ENCODE measurements at places on chromosomes 1 and 21.

- DNase-seq: no peak
Measured at GRCh38 chr1:85118751-85119150, 70.5 kb upstream of the MCOLN3 start.

DNA sequence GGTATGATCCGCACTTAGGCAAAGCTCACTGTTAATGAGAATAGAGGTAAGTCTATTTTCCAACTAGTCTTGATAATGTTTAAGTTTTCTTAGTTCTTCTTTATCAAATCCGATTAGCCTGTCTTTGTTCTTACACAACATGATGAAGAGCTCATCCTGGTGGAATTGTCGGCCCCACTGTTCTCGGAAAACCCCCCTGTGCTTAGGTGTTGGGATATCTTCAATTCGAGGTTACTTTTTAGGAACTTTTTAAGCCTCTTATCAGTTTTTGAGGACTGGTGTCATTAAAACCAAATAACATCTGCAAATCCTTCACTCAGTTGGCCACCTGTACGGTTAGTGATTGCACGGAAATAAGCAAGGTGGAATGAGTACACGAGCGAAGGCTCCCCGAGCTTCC lies 60.7 kb upstream of the KIF26B start:
- DNase-seq: no peak

- no peak for DNase-seq
Measured at GRCh38 chr1:14980621-14981218, 172.8 kb upstream of the TMEM51 start.

- no peak for DNase-seq
Measured at GRCh38 chr1:2481885-2482284, 5.8 kb downstream of the PLCH2 start.

DNA sequence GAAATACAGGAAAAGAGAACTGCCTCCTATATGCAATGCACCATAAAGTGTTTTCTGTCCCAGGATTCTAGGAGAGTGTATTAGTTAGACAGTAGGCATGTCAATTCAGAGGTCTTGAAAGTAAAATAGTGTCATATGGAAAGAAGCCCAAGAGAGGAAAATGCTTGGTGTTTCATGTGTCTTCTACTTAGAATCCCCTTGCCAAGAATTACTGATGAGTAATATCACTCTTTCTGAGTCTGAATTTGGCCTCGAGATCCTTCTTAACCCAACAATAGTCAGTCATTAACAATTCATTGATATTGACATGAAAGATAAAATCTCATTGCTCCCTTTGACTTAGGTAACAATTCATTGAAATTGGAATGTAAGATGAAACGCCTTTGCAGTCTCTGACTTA lies 972.2 kb downstream of the TTLL7 start:
- DNase-seq: no peak

DNA sequence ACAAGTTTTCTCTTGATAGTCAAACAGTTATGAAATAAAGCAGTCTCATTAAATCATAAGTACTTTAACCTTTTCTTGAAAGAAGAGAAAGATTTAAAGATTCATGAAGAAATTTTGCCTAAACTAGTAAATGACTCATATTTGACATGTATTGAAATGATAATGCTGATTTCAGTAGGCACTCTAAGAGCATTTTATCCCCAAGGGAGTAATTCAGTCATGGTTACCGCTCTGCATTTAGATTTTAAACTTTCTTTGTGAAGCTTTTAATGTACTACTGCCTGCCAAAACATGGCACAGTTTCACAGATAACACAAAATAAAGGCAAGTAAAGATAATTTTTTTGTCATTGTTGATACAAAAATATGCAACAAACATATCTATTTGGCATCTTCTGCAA lies 6.8 kb downstream of the USH2A start:
- no peak for DNase-seq

- DNase-seq: no peak
Measured at GRCh38 chr1:5519366-5520135, 472.7 kb downstream of the NPHP4 start.

DNA sequence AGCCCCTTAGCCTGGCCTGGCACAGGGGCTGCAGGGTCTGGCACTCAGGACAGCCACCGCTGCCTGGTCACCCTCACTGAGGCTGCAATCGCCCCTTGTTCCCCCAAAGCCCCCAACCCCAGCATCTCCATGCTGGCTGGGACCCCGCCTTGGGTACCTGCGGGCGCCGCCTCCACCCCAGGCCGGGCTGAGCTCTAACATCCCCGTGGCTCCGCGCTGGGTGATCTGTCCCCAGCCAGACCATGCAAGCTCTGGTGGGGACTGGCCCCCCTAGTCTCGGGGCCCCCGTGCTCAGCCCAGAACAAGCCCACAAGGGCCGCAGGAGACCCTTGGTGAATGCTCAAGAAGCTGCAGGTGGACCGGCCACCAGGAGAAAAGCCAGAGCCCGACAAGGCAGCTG lies 62.4 kb downstream of the MEGF6 start:
- no peak for DNase-seq

GRCh38 chr1:201013991-201014815 lies 9.3 kb downstream of the KIF21B start:
- no peak for DNase-seq

DNA sequence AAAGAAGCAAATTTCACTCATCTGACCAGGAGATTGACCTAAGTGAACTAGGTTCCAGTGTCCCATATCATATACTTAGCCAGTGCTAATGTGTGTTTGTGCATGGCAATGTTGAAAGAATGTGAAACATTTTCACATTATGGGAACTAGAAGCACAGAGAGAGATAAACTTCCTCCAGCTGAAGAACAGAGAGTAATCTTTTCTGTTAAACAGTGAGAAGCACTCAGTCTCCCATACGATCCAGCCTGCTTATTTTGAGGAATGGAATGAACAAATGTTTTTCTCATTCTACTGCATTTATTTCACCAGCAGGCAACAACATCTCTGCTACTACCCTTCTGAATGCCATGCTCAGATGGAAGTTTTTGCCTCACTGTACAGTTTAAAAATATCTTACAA lies 170.5 kb downstream of the TTLL7 start:
- DNase-seq: no peak

GRCh38 chr21:28282833-28283232 lies 709.8 kb downstream of the LTN1 start:
- no peak for DNase-seq

- no peak for DNase-seq
Measured at GRCh38 chr1:226967665-226968064, 27.6 kb downstream of the COQ8A start.

GRCh38 chr21:43362321-43362791 lies 64.6 kb downstream of the SIK1 start:
- peak; percentile 56 for DNase-seq

DNA sequence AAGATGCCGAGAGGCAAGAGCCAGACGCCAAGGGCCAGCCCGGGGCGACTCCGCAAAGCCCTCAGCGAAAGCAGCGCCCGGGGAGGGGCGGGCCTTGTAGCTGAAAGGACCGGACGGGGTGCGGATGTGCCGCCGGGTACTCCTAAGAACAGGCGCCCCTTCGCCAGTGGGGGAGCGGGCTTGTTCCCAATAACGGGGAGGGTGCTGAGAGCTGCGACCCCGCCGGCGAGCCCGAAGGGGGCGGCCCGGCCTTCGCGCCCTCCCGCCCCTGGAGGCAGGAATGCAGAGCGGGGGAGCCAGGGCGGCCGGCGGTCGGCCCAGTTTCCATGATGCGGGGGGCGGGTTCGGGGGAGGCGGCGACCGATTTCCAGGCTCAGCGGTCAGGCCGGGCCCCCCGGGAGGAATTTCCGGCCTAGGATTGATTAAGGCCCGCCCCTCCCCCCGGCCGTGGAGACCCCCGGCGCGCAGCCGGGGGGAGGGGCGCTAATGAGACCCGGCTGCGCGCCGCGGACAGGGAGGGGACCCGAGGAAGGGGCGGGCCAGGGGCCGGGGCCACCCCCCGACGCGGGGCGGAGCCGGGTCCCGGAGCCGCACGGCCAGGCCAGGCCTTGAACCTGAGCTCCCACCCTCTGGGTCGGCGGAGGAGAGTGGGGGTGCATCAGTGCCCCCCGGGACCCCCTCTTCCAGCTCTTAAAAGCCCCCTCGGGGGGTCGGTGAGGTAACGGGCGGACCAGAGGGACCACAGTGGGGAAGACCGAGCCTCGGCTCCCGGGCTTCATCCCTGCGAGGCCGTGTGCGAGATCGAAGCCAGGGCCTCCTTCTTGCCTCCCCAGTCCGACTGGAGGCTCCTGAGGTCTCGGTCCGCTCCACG lies 898 bp upstream of the TMEM200B start:
- DNase-seq: peak; percentile 28

DNA sequence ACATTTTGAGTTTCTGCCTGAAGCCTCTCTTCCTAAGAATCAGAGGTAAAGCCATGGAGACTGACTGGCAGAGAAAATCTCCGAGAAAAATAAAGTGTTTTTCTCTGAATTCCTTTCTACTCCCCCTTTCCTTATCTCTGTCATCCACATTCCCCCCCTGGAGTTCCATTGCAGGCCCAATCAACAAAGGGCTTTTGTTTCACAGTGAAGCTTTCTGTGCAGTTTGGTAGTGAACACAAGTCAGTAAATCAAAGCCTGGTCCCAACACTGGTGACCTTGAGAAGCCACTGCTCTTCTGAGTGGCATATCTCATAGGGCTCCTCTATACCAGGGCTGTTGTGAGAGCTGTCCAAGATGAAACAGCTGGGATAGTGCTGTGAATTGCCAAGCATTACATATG lies 228.4 kb downstream of the SEC16B start:
- no peak for DNase-seq

DNA sequence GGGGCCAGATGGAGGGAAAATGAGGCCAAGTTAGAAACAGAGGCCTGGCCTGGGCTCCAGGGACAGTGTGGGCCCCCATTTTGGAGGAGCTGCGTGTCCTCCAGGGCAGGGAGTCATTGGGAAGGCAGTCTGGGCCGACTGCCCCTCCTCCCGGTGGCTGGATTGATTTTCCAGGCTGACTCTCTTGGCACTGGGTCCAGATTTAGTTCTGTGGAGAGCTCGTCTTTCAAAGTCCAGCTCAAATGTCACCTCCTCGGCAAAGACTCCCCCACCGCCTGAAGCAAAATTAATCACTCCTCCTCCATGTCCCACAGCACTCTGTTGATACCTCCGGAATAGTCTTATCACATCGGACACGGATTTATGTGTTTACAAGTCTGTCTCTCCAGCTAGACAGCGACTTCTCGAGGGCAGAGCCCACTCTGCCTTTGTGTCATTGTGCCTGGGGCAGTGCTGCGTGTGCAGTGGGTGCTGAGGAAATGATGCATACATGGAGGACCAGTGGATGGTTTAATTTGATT lies 175.1 kb downstream of the CAMTA1 start:
- no peak for DNase-seq

GRCh38 chr1:88655685-88656299 lies 28.3 kb upstream of the PKN2 start:
- DNase-seq: no peak

DNA sequence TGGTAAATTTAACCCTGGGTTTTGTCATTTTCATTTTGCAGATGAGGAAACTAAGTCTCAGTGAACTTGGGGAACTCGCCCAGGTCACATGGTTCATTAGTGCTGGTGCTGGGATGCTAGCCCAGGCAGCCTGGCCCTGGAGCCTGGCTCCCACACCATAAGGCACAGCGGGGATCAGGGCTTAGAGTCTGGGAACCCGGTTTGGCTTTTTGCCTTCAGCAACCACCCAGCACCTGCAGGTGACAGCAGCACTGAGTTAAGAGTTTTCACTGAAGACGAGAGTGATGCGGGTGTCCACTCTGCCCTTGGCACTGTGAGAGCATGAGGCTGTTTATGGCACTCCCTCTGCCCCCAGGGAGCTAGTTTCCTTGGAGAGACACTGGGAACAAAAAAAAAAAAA lies 18.4 kb upstream of the CD101 start:
- DNase-seq: no peak

DNA sequence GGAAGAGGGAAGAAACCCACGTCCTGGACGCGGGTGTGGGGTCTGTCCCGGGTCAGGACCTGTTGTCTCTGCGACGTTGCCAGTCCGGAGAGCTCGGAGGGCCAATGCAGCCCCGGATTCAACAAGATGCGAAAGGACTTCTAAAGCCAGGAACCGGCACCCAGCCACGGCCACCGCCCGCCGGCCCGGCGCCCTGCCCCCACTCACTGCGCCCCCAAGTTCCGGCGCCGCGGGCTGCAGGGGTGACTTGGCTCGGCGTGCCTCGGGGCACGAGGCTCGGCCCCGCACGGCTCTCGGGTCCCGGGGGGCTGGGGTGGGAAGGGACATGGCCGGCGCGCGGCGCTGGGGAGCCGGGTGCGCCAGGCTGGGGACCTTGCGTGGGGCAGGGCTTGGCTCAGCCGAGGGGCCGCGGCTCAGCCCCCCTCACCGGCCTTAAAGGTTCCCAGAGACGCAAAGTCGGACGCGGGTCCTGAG lies 51.8 kb upstream of the H6PD start:
- no peak for DNase-seq

- DNase-seq: no peak
Measured at GRCh38 chr1:62781841-62782543, 1.9 kb upstream of the ATG4C start.

DNA sequence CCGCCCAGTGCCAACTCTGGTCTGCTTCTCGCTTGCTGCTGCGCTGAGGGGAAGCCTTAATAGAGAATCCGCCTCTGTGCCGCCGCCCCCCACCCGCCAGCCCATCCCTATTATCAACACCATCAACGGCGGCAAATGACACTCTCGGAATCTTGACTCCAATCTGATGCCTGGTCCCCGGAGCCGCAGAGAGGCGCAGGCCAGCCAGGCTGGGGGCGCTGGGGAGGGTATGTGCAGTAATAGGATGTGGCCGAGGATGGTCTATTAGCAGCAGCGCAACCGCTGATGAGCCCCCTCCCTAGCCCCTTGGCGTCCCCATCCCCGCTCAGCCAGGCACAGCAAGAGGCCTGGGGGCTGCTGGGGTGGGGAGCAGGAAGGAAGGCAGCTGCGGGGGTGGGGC lies 15.1 kb upstream of the DMBX1 start:
- no peak for DNase-seq

DNA sequence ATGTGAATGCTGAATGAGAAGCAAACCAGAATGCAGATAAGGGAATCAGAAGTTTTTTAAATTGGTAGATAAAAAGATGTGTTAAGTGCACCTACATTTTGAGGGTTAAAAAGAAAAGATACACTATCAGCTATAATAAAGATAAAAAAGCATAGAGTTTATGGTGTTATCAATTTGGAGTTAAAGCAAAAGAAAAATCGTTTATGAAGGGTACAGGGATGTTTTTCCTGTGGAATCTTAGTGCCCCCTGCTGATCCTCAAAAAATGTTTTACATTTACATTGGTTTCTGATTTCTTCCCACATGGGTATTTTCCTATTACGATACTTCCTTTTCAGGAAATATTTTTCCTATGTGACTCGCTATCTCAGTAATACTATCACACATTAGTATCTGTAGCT lies 293.5 kb downstream of the MRPL39 start:
- no peak for DNase-seq

DNA sequence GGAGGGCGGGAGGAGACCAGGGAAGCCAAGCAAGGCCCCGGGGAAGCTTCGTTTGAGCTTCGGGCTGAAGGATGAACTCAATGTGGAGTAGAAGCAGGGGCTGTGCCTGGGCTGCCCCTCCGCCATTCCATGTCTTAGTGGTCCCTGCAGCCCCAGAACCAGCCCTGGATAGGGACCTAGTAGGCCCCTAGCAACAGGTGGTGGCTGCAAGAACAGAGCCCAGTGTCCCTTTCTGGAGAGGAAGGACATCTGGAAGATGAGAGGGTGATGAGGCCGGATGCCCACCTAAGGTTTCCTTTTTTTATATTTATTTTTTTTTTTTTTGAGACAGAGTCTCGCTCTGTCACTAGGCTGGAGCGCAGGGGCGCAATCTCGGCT lies 27.2 kb downstream of the ECE1 start:
- no peak for DNase-seq
